Osteocyte (in vitro differentiated cells): ENCODE measurements at places on chromosomes 1 and 21. TPM values are rescaled to one million over a fixed set of nuclear protein-coding genes. Genes with fewer than 3 reads are reported as not detected.
A peak's percentile ranks its signal among the peaks of the same experiment; 100 is the strongest.

- H3K4me3 ChIP-seq: no peak overlapping the region
- H3K27ac ChIP-seq: no peak overlapping the region
- H3K27me3 ChIP-seq: no peaks in the 10 kb centered on the region
- no peak for DNase-seq
- no peaks in the 10 kb centered on the region for H3K4me1 ChIP-seq
Observed at GRCh38 chr1:180178511-180179161, 24.0 kb downstream of the QSOX1 start.

- H3K4me3 ChIP-seq: no peak overlapping the region
- peaks cover 27% of the 10 kb centered on the region for H3K36me3 ChIP-seq
- peaks cover 20% of the 10 kb centered on the region for H3K4me1 ChIP-seq
Observed at GRCh38 chr1:243598433-243598832, 251.6 kb downstream of the AKT3 start.

DNA sequence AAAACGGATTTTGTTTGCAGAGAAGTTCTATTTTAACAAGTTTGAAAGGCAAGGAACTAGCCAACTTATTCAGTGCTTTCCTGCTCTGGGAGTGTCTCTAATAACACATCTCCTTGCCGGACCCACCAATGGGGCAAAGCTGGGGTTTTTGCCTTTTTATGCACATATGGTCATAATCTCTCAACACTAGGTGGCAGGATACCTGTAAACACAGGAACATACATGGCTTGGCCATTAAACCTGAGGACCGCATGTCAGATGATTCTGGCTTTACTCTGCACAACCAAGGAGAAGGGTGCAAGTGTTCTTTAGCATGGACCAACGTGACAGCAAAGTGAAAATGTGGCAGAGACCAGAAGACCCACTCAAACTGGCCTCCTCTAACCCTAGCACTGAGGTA is 4.9 kb downstream of the TMEM9 start:
- no peak for DNase-seq
- peaks cover 13% of the 10 kb centered on the region for H3K4me1 ChIP-seq
- H3K27ac ChIP-seq: no peak overlapping the region
- H3K4me3 ChIP-seq: no peak overlapping the region
- H3K36me3 ChIP-seq: peaks cover 41% of the 10 kb centered on the region

GRCh38 chr1:54028306-54029251 is 10.6 kb upstream of the LDLRAD1 start:
- H3K27me3 ChIP-seq: peaks cover 4% of the 10 kb centered on the region
- H3K4me3 ChIP-seq: no peak overlapping the region
- H3K36me3 ChIP-seq: peaks cover 32% of the 10 kb centered on the region
- H3K4me1 ChIP-seq: no peaks in the 10 kb centered on the region
- H3K27ac ChIP-seq: no peak overlapping the region
- no peak for DNase-seq

DNA sequence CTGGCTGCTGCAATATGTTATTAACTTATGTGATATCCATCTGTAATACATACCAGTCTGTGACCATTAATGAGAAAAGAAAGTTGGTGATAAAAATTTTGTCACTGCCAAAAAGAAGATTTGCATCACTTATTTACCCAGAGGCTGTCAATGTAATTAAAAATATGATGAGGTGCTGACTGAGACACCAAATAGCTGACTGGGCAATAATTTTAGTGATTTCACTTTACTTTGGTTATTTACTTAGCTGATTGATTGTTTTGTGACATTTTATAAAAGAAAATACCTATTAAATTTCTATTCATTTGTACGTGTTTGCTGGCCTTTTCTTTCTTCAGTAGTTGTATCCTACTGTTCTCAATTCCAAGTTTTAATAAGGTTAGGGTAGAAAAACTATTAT is 139.2 kb downstream of the HLX start:
- H3K4me1 ChIP-seq: no peaks in the 10 kb centered on the region
- no peak overlapping the region for H3K27ac ChIP-seq
- H3K36me3 ChIP-seq: no peaks in the 10 kb centered on the region
- peaks cover 27% of the 10 kb centered on the region for H3K27me3 ChIP-seq
- no peak overlapping the region for H3K4me3 ChIP-seq

DNA sequence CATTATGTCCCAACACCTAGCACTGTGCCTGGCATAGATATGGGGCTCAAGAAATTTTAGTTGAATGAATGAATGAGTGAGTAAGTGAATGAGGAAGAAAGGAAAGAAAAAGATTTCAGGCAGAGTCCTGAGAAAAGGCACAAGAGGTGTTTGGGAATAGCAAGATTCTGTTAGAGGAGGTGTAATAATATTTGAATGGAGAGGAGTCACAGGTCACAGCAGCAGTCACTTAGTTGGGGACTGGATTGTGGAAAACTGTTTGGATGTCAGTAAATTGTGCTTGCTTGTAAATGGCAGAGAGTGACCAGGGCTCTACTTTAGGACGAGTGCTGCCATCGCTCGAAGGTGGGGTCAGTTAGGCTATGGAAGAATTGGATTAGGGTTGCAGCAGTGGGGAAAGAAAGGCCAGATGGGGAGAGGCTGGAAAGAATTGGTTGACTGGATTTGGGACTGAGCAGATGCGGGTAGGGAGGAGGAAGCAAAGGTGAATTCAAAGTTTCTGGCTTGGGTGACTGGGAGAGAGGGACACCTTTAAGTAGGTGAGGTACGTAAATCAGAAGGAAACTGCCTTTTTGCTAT is 9.3 kb downstream of the CDC14A start:
- no peak overlapping the region for H3K27ac ChIP-seq
- H3K4me3 ChIP-seq: no peak overlapping the region
- DNase-seq: no peak
- H3K36me3 ChIP-seq: no peaks in the 10 kb centered on the region

GRCh38 chr1:205711105-205712048 is 31.1 kb upstream of the SLC45A3 start:
- H3K27ac ChIP-seq: peak overlapping the region; percentile 73
- no peak for DNase-seq
- peaks cover 25% of the 10 kb centered on the region for H3K4me1 ChIP-seq
- peaks cover 24% of the 10 kb centered on the region for H3K36me3 ChIP-seq
- no peaks in the 10 kb centered on the region for H3K27me3 ChIP-seq
- no peak overlapping the region for H3K4me3 ChIP-seq

DNA sequence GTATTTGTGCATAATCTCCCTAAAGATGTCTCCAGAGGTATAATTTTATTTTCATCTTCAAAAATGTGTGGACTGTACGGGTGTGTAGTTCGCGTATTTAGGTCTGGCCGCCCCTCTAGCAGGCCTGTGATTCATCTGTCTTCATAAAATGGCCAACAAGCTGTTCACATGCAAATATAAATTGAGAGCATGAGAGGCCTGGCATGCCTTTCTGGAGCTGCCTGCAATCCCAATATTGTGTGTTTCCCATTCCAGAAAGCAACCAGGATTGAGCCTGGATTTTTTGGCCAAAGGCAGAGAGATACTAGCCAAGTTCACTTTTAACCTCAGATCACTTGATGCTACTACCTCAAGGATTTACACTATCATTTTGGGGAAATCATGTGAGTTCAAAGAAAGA is 197.2 kb downstream of the NFIA start:
- no peak overlapping the region for H3K27ac ChIP-seq
- peaks cover 1% of the 10 kb centered on the region for H3K36me3 ChIP-seq
- no peak overlapping the region for H3K4me3 ChIP-seq
- H3K27me3 ChIP-seq: no peaks in the 10 kb centered on the region
- no peak for DNase-seq
- H3K4me1 ChIP-seq: peaks cover 21% of the 10 kb centered on the region

DNA sequence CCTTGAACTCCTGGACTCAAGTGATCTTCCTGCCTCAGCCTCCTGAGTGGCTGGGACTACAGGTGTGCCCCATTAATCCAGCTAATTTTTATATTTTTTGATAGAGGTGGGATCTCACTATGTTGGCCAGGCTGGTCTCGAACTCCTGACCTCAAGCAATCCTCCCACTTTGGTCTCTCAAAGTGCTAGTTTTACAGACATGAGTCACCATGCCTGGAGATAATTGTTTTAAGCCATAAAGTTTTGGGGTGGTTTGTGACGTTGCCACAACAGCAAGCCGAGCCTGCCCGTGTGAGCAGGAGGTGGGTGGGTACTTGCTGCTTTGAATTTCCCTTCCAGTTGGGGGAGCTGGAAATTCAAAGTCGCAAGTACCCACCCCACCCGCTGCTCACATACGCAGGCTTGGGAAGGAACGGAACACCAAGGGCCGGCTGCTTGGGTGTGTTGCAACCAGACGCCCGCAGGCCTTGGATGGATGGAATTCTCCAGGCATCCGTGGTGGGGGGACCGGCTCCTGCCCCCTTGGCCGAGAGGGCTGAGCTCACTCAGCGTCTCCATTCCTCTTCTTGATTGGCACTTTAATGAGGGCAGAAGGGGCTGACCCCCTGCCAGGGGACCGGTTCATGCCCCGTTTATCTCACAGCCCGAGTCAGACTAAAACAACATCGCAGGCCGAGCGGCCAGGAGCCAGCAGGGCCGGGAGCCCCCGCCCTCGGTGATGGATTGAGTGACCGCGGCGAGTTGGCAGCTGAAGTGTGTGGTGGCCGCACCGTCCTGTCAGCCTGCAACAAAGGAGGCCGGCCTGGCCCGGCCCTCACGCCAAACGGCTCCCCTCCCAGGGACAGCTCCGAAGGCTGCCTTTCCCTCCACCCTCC is 78.1 kb downstream of the DHRS3 start:
- H3K4me3 ChIP-seq: peak overlapping the region; percentile 38
- H3K4me1 ChIP-seq: peaks cover 32% of the 10 kb centered on the region
- DNase-seq: peak; percentile 94
- no peaks in the 10 kb centered on the region for H3K27me3 ChIP-seq

DNA sequence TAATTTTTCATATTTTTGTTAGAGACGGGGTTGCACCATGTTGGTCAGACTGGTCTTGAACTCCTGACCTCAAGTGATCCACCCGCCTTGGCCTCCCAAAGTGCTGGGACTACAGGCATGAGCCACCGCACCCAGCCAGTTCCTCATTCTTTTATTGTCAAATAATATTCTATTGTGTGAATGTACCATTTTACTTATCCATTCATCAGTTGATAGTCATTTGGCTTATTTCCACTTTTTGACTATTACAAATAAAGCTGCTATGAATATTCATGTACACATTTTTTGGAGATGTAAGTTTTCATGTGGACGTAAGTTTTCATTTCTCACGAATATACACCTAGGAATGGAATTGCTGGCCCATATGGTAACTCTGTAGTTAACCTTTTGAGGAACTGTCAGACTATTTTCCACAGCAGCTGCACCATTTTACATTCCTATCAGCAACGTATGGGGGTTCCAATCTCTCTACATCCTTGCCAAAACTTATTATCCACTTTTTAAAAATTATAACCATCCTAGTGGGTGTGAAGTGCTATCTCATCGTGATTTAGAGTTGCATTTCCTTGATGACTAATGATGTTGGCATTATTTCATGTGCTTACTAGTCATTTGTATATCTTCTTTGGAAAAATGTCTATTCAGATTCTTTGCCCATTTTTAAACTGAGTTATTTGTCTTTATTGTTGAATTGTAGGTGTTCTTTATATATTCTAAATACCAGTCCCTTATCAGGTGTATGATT is 12.7 kb downstream of the PACC1 start:
- H3K4me3 ChIP-seq: no peak overlapping the region
- H3K36me3 ChIP-seq: peaks cover 36% of the 10 kb centered on the region
- H3K27ac ChIP-seq: no peak overlapping the region

DNA sequence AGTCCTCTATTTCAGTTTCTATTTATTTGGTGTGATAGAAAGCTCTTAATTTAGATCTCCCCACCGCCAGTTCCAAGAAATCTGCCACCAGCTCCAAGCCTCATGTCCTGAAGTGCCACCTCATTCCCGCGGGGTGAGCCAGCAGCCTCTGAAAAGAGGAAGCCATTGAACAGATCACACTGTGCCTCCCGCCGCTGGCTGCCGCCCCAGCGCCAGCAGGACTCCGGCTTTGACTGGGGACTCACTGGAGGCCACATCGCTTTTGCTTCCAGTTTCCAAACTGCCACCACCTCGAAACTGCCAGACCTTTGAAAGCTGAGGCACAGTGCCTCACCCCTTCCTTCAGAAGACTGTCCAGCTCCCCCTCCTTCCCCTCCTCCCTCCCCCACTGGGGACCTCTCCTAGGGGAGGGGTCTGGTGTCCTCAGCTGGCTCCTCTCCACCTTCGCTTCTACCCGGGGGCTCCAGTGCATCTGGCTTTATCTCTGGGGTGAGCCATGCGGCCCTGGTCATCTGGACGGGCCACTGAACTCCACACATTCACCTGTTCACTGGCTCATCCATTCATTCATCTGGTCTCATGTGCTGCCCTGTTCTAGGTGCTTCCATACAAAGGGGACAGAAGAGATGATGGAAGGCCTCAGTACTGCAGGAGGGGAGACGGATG is 58.9 kb downstream of the VPS26C start:
- H3K4me1 ChIP-seq: peaks cover 10% of the 10 kb centered on the region
- H3K4me3 ChIP-seq: no peak overlapping the region
- H3K27ac ChIP-seq: no peak overlapping the region
- DNase-seq: peak; percentile 79
- peaks cover 14% of the 10 kb centered on the region for H3K36me3 ChIP-seq

DNA sequence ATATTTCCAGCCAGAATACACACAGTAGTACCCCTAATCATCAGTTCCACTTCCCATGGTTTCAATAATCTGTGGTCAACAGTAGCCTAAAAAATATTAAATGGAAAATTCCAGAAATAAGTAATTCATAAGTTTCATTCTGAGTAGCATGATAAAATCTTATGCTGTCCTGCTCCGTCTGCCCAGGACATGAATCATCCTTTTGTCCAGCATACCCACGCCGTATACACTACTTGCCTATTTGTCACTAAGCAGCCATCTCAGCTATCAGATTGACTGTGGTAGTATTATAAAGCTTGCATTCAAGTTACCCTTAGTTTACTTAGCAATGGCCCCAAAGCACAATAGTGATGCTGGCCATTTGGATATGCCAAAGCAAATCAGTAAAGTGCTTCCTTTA is 118.7 kb downstream of the SLC5A9 start:
- H3K4me1 ChIP-seq: no peaks in the 10 kb centered on the region
- H3K4me3 ChIP-seq: no peak overlapping the region
- H3K27ac ChIP-seq: no peak overlapping the region
- no peaks in the 10 kb centered on the region for H3K27me3 ChIP-seq
- no peaks in the 10 kb centered on the region for H3K36me3 ChIP-seq

Gene TENT5C
- total RNA-seq: 0.05 and 0.08 TPM in 2 replicates

Gene HEYL
- 1.3 and 1.4 TPM in 2 replicates for total RNA-seq

Gene CENPS
- 12.0 and 14.1 TPM in 2 replicates for total RNA-seq

Gene BCL2L15
- 0.81 and 1.6 TPM in 2 replicates for total RNA-seq

Gene GJA4
- total RNA-seq: not detected in 2 replicates

Gene CTSS
- total RNA-seq: 4.4 and 6.9 TPM in 2 replicates

Gene PAX7
- not detected in 2 replicates for total RNA-seq

Gene ST6GALNAC5
- total RNA-seq: 2.6 and 3.7 TPM in 2 replicates
